Activated CD4-positive, alpha-beta T cell treated with anti-CD3 and anti-CD28 coated beads for 36 hours (primary cell): ENCODE measurements at places on chromosomes 1 and 21. TPM values are rescaled to one million over a fixed set of nuclear protein-coding genes. Genes with fewer than 3 reads are reported as not detected.

DNA sequence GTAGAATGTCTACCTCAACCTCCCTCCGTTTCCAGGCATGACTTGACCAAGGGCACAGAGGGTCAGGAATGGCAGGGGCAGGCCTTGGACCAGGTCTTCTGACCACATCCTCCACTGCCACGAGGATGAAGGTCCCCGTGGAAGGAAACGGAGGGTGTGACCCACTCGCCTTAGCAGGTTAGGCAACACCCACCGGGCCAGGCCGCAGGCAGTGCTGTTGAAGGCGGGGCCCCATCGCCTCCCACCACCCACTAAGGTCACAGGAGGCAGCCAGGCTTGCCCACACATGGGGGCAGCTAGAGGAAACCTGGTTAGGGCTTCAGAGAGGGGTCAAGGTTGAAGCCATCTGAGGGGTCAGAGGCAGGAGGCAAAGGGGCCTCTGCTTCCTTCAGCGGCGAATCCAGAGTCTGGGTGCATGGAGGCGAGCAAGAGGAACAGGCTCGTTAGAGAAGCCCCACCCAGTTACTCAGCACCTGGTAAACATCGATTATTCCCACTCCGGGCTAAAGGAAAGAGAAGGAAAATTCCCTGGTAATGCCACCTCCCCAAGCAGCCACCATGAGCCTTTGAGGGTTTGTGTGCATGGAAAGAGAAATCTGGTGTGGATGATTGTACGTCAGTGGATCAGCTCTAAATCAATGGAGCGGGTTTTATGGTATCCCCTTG lies 37.0 kb downstream of the RIPK4 start:
- no peak overlapping the region for H3K4me3 ChIP-seq
- H3K4me1 ChIP-seq = peaks cover 4% of the 10 kb centered on the region
- H3K27ac ChIP-seq = no peak overlapping the region
- no peaks in the 10 kb centered on the region for H3K36me3 ChIP-seq
- peaks cover 44% of the 10 kb centered on the region for H3K27me3 ChIP-seq
- DNase-seq = no peak

- peaks cover 6% of the 10 kb centered on the region for H3K4me1 ChIP-seq
- no peak for DNase-seq
- no peak overlapping the region for H3K4me3 ChIP-seq
- H3K27me3 ChIP-seq = no peaks in the 10 kb centered on the region
- H3K27ac ChIP-seq = no peak overlapping the region
Observed at GRCh38 chr1:246417152-246417812, 89.8 kb downstream of the SMYD3 start.

- H3K27ac ChIP-seq = peak overlapping the region; percentile 45
- no peak overlapping the region for H3K4me3 ChIP-seq
- DNase-seq = no peak
- H3K4me1 ChIP-seq = peaks cover 22% of the 10 kb centered on the region
- H3K36me3 ChIP-seq = no peaks in the 10 kb centered on the region
Observed at GRCh38 chr21:16196001-16196400, 466.2 kb downstream of the USP25 start.

DNA sequence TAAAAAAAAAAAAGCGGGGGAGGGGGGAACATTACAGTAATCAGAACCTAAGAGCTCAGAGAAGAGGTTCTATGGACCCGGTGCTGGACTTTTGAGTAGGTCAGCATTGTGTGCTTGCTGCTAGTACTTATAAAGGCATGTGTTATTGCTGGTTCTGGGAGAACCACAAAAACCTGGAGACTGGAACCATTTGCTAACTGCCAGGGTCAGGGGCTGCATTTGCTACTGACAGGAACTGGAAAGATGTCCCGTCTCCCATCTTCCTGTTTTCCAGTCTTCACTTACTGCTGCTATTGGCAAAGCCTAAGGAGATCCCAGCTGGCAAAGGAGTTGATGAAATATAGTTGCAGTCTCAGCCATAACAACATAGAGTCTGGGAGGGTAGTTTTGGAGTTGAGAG lies 4.3 kb downstream of the RNF2 start:
- peaks cover 9% of the 10 kb centered on the region for H3K36me3 ChIP-seq
- no peak overlapping the region for H3K27ac ChIP-seq
- H3K4me1 ChIP-seq = peaks cover 41% of the 10 kb centered on the region
- no peak overlapping the region for H3K4me3 ChIP-seq
- no peak for DNase-seq

DNA sequence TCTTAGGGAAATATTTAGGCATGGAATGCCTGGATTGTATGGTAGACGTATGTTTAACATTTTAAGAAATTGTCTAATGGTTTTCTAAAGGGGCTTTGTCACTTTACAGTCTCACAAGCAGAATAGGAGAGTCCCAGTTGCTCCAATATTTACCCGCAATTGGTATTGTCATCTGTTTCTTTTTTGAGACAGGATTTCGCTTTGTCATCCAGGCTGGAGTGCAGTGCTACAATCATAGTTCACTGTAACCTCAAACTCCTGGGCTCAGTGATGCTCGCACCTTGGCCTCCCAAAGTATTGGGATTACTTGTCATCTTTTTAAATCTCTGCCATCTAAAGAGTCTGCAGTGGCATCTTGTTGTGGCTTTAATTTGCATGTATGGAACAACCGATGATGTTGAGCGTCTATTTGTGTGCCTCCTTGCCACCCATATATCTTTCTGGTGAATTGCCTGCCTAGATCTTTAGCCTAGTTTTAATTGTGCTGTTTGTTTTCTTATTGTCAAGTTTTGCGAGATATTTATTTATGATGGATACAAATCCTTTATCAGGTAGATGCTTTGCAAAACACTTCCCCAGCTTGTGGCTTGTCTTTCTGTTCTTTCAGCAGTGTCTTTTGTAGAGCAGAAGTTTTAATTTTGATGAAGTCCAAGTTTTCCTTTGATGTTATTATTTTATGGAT lies 32.0 kb upstream of the EDARADD start:
- no peak for DNase-seq
- H3K4me1 ChIP-seq = no peaks in the 10 kb centered on the region
- H3K27ac ChIP-seq = no peak overlapping the region
- peaks cover 8% of the 10 kb centered on the region for H3K36me3 ChIP-seq
- no peak overlapping the region for H3K4me3 ChIP-seq
- peaks cover 10% of the 10 kb centered on the region for H3K27me3 ChIP-seq

DNA sequence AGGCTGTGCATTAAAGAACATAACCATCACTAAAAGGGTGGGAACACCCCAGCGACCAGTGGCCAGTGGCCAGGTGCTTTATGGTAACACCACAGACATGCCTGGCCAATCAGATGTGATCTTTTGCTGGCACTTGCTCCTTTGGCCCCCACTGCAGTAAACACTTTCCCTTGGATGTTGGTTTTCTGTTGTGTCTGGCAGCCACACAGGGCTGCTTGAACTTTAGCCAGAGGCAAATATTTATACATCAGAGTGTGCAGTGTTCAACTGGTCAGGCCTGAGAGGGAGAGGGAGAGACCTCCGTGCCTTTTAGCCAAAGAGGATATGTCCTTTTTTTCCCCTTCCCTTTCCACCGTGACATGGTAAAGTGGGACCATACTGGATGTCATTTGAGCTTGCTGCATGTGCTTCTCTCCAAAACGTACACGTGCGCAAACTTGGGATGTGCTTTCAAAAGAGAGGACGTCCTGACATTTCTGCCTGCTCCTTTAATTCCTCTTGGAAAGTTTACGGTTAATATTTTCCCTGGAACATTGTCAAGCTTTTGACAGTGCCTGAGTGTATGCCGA lies 101.2 kb downstream of the NFIA start:
- no peaks in the 10 kb centered on the region for H3K27me3 ChIP-seq
- no peaks in the 10 kb centered on the region for H3K36me3 ChIP-seq
- no peak overlapping the region for H3K4me3 ChIP-seq
- no peak overlapping the region for H3K27ac ChIP-seq
- no peak for DNase-seq

DNA sequence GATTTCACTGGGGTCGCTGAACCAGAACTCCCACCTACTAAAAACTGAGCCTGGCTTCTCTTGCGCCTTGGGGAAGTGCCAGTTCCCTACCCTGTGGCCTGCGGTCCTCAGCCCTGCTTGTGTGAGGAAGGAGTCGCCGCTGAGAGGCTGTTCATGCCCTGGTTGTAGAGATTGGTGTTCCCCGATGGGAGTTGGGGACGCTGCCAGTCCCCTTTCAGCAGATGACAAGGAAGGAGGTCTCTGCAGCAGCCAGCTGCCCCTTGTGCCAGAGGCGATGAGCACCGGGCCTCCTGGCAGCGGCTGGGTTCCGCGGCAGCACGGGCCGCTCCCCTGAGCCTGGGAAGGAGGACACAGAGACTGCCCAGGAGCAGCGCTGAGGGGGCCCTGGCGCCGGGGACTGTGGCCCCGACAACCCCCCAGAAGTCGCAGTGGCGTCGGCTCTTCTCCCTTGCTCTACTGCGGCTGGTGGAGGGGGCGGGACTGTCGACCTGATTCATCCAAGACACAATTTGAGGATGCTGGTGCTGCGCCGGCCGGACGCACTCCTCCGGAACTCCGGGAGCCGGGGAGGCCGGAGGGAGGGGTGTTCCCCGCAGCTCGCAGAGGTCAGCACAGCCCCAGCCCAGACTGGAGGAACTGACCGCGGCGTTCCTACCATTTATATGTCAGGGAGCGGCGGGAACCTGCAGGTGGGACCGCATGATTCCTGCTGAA lies 12.0 kb upstream of the ADORA3 start:
- H3K27me3 ChIP-seq = no peaks in the 10 kb centered on the region
- no peak overlapping the region for H3K27ac ChIP-seq
- no peak overlapping the region for H3K4me3 ChIP-seq
- no peaks in the 10 kb centered on the region for H3K36me3 ChIP-seq

DNA sequence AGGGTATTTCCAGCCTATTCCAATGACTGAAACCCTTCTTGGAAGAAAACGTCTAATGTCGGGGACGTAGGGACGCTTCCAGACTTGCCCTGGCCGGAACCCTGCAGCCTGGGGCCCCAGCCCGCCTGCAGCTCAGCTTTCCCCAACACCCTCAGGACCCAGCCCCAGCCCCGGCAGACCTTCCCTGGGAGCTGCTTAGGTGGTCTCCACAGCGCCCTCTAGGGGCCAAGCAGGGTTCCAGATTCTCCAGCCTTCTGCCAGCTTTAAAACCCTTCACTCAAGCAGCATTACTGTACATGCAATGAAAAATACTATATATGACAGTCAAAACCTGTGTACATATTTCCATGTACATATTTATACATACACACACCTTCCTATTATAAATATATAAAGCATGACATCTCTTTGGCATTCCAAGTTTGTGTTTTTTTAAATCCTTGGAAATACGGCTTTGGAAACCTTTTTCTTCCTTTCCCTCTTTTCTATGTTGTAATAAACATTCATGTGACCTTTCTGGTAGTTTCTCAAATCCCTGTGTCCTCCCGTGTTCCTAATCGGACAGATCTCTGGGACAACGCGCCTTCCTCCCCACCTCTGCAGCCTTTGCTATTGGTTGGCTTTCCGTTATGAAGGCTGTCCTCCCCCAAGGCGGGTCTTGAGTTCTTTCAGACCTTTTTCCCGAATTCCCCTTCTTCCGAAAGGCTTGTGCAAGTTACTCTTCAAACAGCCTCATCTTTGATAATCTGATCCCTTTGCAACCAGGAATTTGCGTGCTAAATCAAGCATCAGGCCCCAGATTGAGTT lies 60.3 kb downstream of the STUM start:
- no peak overlapping the region for H3K27ac ChIP-seq
- peak; percentile 85 for DNase-seq

Gene NCMAP
- total RNA-seq = 0.05 TPM

Gene SPRR2B
- not detected for total RNA-seq

GRCh38 chr1:76635784-76636183 lies 231.5 kb upstream of the ST6GALNAC5 start:
- H3K27ac ChIP-seq = no peak overlapping the region
- peaks cover 4% of the 10 kb centered on the region for H3K4me1 ChIP-seq
- H3K36me3 ChIP-seq = no peaks in the 10 kb centered on the region
- no peak overlapping the region for H3K4me3 ChIP-seq
- no peak for DNase-seq

GRCh38 chr1:84847253-84848250 lies 45.5 kb downstream of the LPAR3 start:
- H3K36me3 ChIP-seq = no peaks in the 10 kb centered on the region
- H3K27me3 ChIP-seq = no peaks in the 10 kb centered on the region
- peak; percentile 31 for DNase-seq
- H3K4me3 ChIP-seq = no peak overlapping the region
- H3K27ac ChIP-seq = no peak overlapping the region
- H3K4me1 ChIP-seq = peaks cover 11% of the 10 kb centered on the region

Gene SPOCD1
- total RNA-seq = 0.91 TPM

DNA sequence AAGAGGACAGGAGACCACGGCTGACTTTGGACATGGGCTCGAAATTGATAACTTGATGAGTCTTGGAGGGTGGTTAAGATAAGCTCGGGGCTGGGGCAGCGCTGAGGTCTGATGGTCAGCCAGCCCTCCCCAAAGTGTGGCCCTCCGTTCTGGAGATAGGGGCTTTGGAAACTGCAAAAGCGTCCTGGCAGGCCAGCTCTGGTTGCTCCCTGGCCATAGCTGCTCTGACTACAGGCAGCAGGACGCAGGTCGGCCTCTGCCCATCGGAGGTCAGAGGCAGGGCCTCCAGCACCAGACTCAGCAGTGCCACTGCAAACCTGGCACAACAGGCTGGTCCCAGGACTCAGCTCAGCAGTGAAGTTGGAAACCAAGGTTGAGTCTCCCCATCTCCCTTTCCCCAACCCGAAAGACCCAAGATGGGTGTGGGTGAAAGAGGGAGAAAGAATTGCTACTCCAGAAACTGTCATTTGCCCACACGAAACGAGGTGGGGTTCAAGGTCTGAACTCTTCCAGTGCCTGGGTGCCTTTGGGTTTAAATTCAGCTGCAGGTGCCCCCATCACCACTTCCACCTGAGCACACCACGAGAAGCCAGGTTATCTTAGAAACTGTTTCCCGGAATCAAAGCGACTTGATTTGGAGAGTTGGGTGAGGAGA lies 4.8 kb downstream of the SIM2 start:
- H3K36me3 ChIP-seq = no peaks in the 10 kb centered on the region
- H3K27me3 ChIP-seq = peaks cover 71% of the 10 kb centered on the region
- no peak overlapping the region for H3K4me3 ChIP-seq
- DNase-seq = no peak

DNA sequence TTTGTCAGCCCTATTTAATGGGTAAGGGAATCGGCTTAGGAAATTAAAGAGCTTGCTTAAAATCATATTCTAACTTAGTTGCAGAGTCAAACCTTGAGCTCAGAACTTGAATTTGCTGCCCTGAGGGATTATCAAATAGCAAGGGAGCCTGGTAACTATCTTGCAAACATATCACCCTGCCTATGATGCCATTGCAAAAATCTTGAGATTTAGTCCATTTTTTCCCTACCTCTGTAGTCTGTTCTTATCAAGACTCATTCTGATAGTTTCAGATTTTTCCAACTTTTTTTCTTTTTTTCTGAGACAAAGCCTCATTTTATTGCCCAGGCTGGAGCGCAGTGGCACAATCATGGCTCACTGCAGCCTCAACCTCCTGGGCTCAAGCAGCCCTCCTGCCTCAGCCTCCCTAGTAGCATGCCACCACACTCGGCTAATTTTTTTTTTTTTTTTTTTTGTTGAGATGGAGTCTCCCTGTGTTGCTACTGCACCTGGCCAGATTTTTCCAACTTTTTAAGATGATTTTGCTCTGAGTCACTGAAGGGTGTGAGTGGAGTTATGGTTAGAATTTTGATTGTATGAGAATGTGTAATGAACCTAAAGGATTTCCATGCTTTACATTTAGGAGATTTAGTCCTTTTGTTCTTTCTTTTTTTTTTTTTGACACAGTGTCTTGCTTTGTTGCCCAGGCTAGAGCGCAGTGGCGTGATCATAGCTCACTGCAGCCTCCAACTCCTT lies 12.2 kb downstream of the SARS1 start:
- peak overlapping the region; percentile 64 for H3K27ac ChIP-seq
- peaks cover 64% of the 10 kb centered on the region for H3K36me3 ChIP-seq
- peaks cover 32% of the 10 kb centered on the region for H3K4me1 ChIP-seq

Gene NLRP3
- 1.5 TPM for total RNA-seq

Gene RAB3B
- total RNA-seq = 0.07 TPM

- H3K36me3 ChIP-seq = peaks cover 39% of the 10 kb centered on the region
- no peak for DNase-seq
- peaks cover 7% of the 10 kb centered on the region for H3K4me1 ChIP-seq
- no peak overlapping the region for H3K27ac ChIP-seq
- H3K27me3 ChIP-seq = peaks cover 3% of the 10 kb centered on the region
- no peak overlapping the region for H3K4me3 ChIP-seq
Observed at GRCh38 chr1:180945551-180945950, 32.9 kb downstream of the KIAA1614 start.
